Osteoblast (primary cell): ENCODE measurements at places on chromosomes 4 and X. TPM values are rescaled to one million over a fixed set of nuclear protein-coding genes. Genes with fewer than 3 reads are reported as not detected.

The INTU gene
- total RNA-seq = 7.6 and 8.3 TPM in 2 replicates

The OTUD6A gene
- not detected in 2 replicates for total RNA-seq

The NAP1L3 gene
- total RNA-seq = 12.4 and 14.1 TPM in 2 replicates

The SASH3 gene
- total RNA-seq = not detected in 2 replicates

The FRG2 gene
- total RNA-seq = not detected in 2 replicates

The ZMAT1 gene
- 0.29 and 0.36 TPM in 2 replicates for total RNA-seq

The SH2D1A gene
- not detected in 2 replicates for total RNA-seq

The MAGEA10 gene
- total RNA-seq = not detected in 2 replicates

The NAA11 gene
- not detected in 2 replicates for total RNA-seq

The EXOC1L gene
- total RNA-seq = not detected in 2 replicates

The SMR3B gene
- not detected in 2 replicates for total RNA-seq

The CLNK gene
- not detected in 2 replicates for total RNA-seq

GRCh38 chrX:70479922-70480659 lies 35.5 kb downstream of the DLG3 start:
- no peak for DNase-seq

- DNase-seq = no peak
Measured at GRCh38 chr4:188778905-188779304, 639.7 kb downstream of the TRIML1 start.

DNA sequence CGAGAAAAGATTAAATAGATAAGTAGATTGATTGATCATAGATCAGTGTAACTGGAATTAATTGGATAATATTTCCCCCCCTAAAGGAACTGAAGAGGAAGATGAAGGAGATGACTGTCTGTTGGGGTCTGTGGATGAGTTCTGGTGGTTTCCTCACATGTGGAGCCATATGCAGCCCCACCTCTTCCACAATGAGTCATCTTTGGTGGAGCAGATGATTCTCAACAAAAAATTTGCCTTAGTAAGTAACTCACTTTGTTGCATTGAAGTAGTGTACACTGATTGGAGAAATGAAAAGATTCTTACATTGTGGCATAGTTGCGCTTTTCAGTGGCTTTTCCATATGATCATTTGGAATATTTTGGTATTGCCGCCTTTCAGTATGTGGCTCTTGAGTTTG lies 80.4 kb downstream of the NDST3 start:
- no peak for DNase-seq

- DNase-seq = no peak
Measured at GRCh38 chrX:144293229-144293628, 409.4 kb downstream of the UBE2NL start.

DNA sequence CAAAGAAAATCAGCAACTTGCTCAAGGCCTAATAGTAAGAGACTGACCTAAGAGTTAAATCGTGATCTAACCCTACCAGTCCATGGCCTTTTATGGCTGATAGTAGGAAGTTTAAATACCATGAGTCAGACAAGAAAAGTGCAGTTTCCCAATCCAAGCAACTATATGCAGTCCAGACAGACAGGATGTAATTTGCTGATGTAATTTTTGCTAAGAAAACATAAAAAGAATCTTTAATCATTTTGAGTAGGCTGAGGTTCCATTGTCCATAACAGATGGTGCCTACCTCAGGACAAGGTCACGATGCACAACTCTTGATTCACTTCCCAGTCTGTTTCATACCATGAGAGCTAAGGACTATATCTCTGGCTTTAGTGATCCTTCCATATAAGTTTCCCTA lies 317.5 kb upstream of the GRIA3 start:
- DNase-seq = peak; percentile 11

GRCh38 chr4:154422152-154422551 lies 69.4 kb downstream of the DCHS2 start:
- DNase-seq = no peak

DNA sequence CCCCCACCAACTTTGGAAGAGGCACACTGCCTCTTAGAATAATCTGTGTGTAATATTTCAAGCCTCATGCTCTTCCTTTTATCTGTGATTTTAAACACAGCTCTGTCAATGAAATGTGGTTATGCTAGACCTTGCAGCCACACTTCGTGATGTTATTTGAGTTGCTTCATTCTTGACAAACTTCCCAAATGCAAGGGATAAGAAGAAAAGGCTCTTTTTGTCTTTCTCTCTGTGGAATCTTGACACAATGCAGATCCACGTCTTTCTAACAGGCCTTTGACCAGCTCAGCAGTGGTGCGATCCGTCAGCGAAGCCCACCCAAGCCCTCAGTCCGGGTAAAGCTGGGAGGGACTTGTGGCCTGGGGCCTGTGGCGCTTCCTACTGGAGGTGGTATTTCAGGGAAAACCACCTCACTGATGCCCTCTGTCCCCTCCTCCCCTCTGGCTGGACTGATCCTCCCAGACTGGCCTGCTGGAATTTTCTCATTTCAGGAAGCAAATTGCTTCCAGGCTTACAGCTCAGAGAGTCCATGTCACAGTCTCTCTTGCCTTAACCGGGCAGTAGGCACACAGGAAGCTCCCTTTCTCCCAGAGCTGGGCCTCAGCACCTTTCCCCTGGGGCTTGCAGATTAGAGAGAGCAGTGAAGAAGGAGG lies 19.5 kb upstream of the CCKAR start:
- DNase-seq = no peak

DNA sequence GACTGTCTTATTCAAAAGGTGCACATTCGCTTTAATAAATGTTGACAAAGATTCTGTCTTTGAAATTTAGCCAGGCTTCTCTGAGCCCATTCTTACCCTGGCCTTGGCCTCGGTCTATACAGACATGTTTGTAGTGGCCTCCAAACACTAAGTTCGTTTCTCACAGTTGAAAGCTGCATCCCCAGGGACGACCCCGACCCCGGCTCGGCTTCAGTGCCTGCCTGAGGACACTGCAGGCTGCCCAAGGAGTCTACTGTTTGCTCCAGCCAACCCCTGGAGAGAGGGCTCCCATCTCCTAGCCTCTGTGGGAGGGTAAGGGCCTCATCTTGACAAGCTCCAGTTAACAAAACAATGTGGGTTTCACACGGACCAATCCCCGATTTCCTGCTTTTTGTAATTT lies 390.6 kb upstream of the ZFP42 start:
- DNase-seq = no peak

DNA sequence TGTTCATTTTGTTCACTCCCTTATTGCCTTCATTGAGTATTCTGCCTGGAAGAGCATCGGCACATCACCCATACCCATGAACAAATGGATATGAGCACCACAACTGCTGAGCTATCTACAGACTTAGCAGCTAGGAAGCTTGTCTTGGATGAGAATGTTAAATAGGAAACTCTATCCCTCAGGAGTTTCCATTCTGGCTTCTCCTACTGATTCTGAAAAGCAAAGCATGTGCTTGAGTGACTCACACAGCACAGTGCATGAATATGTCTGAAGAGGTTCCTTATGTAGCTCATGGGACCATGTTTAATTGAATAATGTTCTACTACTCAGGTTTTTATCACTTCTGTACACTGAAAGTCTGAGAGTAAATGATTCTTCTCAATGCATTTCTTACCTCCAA lies 57.3 kb upstream of the MXRA5 start:
- DNase-seq = peak; percentile 18

DNA sequence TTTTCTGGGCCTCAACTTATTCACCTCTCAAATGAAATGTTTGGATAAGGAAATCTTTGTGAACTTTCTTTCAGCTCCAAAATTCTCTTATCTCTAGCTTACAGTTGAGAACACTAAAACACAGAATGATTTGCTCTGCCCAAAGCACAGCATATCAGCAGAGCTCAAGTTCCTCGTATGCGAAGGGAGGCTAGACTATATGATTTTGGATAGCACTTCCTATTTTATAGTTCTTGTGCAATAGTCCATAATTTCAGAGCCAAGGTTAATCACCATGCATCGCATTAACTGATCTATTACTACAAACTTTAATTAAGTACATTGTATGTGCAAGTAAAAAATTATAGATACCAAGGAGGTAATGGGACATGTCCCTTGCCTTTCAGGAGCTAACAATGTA lies 27.0 kb upstream of the KLHL13 start:
- DNase-seq = no peak

DNA sequence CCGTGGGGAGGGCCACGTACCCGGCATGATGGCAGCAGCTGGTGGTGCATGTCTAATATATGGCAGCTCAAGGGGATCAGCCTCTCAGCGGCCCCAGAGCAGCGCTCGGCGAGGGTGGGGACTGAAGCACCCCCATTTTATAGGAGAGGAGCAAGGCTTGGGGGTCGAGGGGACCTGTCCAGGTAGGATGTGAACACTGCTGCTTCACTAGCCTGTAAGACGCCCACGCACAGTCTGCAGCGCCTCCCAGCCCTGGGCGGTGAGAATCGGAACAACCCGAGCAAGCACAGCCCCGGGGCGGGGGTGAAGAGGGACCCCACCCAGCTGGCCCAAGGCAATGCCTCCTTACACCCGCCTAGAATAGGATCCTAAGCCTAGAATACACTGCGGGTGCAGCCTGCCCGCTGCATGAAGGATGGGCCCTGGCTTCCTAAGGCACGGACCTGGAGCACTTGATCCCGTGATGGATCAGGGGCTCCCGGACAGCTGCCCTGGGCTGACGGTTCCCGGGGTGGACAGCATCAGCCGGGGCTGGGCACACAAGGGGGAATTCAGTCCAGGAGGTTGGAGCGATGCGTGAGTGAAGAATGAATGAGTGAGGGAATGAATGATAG lies 17.6 kb downstream of the ADRA2C start:
- peak; percentile 93 for DNase-seq

GRCh38 chr4:108204518-108204917 lies 35.8 kb upstream of the LEF1 start:
- DNase-seq = peak; percentile 50

DNA sequence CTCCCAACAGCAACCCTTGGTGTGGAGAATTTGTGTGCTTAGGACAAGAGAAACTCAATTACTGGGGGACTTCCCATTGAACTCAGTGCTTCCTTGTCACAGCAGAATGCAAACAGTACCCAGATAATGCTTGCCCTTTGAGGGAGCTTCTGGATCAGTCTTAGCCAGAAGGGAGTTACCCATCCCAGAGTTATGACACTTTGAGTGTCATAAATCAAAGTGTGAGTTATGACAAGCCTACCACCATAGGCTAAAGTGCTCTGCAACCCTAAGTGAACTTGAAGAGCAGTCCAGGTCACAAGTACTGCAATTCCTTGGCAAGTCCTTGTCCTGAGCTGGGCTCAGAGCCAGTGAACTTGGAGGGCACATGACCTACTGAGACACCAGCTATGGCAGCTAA lies 1513.9 kb upstream of the PCDH10 start:
- DNase-seq = no peak

- DNase-seq = no peak
Measured at GRCh38 chrX:24658421-24658820, 11.3 kb upstream of the PCYT1B start.

GRCh38 chrX:147832707-147833348 lies 78.9 kb upstream of the FMR1 start:
- no peak for DNase-seq

DNA sequence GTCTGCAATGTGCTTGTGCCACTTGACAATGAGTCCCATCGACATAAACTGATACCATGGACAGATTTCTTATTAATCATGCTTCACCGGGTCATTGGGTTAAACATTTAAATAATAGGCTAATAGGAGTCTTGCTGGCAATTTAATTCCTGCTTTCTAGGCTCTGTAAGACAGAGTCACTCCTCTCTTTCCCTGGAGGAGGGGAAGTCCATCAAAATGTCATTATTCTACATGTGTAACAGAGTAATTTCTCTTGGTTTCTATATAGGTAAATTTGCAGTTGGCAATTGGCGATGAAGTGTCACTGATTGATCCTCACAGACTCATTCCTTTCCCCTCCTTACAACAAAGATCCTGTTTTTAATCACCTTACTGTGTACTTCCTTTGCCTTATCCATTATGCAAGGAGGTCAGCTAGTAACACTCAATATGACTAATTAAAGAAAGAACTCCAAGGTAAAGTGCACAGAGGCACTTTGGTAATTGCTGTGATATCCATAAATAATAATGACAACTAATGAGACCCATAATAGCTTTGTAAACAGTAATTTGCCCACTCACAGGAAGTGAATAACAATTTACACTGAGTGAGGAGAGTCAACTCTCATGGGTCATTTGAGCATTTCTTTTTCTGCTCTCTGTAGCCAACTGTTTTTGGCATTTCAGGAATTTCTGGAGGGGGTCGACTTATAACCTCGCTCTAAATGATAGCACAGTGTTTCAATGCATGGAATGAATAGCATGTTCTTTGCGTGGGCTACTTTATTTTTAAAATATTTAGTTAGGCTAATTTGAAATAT lies 184.0 kb downstream of the UGT8 start:
- DNase-seq = no peak

- DNase-seq = no peak
Measured at GRCh38 chr4:56271131-56271530, 116.2 kb downstream of the AASDH start.

DNA sequence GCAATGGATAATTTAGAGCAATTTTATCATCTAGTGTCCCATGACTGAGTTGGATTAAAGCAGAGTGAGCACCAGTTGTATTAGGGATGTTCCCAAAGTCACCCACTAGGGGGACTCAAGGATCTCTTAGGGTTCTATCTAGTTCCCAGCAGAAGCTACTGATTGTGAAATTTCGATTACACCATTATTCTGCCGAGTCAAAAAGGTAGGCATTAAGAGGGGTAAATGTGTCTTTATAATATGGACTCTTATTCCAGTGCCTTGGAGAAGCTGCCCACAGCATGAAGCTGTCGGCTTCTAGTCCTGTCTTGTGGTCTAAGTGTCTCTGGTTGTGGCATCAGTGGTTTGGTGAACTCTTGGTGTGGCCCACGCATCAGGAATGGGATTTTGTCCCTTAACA lies 53.3 kb downstream of the RGS12 start:
- DNase-seq = peak; percentile 92

- DNase-seq = peak; percentile 79
Measured at GRCh38 chr4:140757232-140757630, 1.0 kb upstream of the TBC1D9 start.

- DNase-seq = no peak
Measured at GRCh38 chrX:22357621-22358020, 84.9 kb downstream of the CBLL2 start.

- no peak for DNase-seq
Measured at GRCh38 chrX:17931855-17932254, 70.8 kb upstream of the RAI2 start.

DNA sequence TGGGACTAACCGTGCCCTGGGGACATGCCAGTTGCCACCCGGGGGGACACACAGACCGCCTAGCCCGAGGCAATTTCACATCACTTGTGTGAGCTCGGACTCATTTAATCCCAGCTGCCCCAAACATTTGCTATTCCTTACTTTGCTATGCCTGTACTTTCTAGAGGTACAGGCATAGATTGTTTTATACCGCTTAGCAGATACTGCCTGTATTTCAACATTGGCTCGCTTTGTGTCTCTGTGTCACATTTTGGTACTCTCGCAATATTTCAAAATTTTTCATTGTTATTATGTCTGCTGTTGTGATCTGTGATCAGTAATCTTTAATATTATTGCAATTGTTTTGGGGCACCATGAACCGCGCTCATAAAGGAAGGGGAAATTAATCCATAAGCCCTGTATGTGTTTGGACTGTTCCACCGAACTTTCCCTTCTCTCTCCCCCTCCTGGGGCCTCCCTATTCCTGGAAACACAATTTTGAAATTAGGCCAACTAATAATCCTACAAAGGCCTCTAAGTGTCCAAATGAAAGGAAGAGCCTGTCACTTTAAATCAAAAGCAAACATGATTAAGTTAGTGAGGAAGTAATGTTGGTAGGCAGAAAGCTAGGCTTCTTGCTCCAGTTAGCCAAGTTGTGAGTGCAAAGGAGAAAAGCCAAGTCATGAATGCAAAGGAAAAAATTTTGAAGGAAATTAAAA lies 568 bp upstream of the CASP6 start:
- peak; percentile 62 for DNase-seq
